ENCODE measurements at places on chromosomes 1 and 21. TPM values are rescaled to one million over a fixed set of nuclear protein-coding genes. Genes with fewer than 3 reads are reported as not detected.

- DNase-seq, result no peak
Observed at GRCh38 chr1:73066866-73067265, 784.5 kb upstream of the NEGR1 start.

DNA sequence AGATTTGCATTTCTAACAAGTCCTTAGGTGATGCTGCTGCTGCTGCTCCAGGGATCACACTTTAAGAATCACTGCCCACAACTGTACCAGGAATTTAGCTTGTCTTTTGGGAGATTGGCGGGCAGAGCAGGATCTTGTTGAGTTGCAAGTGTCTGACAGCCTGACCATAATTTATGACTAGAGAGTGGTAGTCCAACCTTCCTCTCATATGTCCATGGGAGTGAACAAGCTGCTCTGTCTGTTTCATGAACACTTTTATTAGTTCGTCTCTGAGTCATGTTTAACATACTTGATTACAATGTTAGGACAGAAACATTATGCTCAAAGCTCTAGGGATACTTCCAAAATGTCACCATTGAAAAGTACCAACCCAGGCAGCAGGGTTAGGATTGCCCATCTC lies 169.6 kb downstream of the TGFB2 start:
- DNase-seq, result no peak

- no peak for DNase-seq
Observed at GRCh38 chr1:203163891-203164635, 11.6 kb downstream of the MYBPH start.

GRCh38 chr1:204116539-204116938 lies 35.3 kb downstream of the ETNK2 start:
- DNase-seq, result no peak

- DNase-seq, result peak; percentile 75
Observed at GRCh38 chr1:32413507-32414185, 19.4 kb upstream of the BSDC1 start.

DNA sequence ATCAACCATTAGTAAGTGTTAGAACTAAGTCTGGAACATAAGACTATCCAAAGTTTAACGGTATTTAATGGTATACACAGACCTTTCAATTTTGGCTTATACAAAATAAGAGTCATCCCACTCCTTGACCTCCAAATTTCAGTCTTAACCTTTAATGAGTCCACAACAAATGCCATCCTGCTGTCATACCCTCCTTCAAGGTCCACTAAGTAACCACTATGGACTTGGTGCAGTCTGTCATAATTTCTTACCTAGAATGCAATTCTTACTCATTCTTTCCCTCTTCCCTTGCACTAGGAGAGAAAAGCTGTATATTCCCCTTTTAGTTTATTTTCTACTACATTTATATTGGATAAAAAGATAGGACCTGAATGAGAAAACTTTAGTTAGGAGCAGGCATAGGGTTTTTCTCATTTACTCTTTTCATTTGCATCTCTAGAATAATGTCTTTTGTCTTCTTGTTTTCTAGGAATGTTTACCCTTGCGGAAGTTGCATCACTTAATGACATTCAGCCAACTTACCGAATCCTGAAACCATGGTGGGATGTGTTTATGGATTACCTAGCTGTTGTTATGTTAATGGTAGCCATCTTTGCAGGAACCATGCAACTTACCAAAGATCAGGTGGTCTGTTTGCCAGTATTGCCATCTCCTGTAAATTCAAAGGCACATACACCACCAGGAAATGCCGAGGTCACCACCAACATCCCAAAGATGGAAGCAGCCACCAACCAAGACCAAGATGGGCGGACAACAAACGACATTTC lies 62.1 kb upstream of the ZNF326 start:
- DNase-seq, result no peak

DNA sequence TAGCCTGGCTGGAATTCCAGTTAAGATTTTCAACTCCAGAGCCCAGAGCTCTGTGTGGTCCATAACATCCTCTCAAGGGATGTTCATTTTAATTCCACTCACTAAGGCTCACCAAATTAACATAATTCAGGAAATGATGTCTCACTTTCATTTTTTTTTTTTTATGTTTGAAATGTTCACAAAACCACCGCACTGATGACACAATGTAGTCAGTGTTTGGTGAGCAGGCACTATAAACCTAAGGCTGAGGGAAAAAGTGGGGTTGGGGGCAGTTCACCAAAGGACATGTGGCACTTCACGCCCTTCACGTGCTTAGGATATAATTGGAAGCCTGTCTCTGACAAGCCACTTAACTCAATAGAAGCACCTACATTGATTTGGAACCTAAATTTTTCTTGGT lies 177.3 kb upstream of the CAMK1G start:
- peak; percentile 45 for DNase-seq

DNA sequence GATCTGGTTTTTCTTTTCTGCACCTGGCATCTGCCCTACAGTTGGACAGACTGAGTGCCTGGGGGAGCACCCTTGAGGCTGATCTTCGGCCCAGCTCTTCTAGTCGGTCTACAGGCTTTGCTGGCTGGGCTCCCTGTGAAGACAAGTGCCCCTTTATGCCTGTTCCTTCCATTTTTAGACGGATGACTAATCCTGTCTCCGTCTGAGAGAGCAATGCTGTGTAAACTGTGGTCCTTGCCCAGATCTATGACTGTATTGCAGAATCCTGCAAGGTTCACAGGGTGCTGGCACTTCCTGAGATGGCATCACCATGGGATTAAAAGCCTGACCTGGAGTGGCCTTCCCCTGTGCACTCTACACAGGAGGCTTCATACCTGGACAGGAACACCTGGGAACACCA lies 47.6 kb upstream of the SAMD13 start:
- peak; percentile 95 for DNase-seq

GRCh38 chr1:47893412-47893811 lies 103.8 kb downstream of the TRABD2B start:
- no peak for DNase-seq

DNA sequence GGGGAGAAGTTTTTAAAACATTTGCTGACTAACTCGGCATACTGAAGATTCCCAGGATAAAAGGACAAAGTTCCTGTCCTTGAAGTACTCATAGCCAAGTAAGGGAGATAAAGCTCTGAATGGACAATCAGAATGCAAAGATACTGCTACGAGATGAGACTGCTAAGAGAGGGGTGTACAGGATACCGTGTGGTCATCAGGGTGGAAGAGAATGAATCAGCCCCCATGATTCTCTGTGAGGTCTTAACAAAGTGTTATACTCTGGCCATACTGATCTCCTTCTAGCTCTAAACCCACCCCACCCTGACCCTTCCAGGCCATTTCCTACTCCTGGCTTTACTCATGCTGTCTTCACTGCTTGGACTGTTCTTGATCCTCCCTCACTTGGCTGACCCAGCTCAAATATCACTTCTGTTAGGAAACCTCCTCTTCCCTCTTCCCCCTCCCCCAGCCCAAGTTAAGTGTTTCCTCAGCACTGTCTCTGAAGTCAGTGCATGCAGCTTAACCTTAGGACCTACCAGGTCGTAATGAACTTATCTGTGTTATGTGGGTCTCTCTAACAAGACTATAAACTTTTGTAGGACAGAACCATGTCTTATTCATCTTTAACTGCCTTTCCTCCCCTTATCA lies 15.8 kb upstream of the MAGOH start:
- peak; percentile 32 for DNase-seq

- DNase-seq, result no peak
Observed at GRCh38 chr1:87506147-87506546, 177.5 kb downstream of the LMO4 start.

DNA sequence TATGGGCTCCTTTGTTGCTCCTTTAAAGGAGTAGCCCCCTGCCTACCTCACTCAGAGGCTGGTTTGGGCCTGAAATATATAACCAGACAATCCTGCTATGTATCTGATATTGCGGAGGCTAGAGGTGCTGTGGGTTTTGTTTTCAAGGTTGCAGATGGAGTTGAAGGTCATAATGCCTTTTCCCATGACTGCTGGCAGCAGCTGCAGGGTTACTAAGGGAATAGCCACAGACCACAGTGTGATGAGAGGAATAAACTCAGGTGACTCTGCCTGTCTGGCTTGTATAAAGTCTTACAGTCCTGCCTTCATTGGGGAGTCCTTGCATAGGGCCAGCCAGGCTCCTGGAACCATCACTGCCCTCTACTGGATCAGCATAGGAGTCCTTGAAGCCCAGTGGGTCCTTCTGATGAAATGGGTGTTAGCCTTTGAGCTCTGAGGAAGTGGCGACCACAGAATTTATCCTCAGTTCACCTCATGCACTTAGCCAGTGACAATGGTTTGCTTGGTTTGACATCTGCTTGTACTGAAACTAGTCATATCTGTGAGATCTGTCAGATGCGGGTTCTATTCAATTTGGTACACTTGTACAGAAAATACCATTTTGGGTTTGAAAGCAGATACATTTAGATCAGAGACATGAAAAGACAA lies 174.4 kb upstream of the HMCN1 start:
- DNase-seq, result peak; percentile 72

DNA sequence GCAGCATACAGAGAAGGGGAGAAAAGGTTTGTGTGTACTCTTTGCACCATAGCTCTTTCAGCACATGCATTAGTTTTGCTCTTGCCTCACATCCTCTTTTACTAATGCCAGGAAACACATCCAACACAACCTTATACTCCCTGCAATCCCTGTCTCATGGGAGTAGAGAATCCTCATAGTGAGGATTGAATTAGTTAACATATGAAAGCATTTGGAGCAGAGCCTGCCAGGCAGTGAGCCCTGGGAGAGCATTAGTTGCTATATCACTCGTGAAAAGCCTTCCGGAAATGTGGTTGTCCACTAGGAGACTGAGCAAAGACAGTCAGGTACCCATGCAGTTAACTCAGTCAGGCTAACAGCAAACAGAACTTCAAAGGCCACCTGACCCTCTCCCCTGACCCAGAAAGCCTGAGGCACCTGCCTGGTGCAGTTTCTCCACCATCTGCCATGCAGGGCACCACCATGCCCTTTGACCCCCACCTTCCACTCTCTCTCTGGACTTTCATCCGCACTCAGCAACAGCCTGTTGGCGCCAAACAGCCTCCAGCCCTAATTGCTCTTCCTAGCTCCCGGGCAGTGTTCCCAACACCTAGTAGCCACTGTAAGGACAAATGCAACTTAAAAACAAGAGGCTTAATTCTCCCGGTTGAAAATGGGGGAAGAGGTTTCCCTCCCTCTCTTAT lies 14.9 kb upstream of the AGT start:
- no peak for DNase-seq

- DNase-seq, result peak; percentile 93
Observed at GRCh38 chr1:12618965-12619791, 1.2 kb upstream of the DHRS3 start.

DNA sequence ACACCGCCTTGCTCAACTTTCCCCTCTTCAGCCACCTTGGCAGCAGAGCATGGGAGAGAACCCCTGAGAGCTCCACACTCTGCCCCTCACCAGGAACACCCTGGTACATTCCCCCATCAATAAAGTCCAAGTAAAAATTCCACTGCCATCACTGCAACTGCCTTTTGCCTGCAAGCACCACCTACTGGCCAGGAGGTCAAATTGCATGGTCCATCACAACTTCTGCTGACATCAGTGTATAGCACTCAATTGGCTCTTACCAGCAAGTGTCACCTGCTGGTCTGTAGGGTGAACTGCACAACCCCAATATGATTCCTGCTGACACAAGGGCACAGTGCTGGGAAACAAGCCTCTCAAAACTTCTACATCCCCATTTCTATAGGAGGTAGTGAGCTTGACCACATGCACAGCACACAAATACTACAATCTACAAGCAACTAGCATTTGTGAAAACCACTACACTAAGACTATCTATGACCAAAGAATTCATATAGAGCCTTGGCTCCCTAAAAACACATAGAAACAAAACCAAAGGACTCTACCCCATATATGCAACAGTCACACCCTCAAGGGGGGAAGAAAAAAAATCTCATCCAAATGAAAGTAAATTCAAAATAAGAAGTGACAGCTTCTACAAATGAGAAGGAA lies 69.2 kb downstream of the FASLG start:
- peak; percentile 51 for DNase-seq

DNA sequence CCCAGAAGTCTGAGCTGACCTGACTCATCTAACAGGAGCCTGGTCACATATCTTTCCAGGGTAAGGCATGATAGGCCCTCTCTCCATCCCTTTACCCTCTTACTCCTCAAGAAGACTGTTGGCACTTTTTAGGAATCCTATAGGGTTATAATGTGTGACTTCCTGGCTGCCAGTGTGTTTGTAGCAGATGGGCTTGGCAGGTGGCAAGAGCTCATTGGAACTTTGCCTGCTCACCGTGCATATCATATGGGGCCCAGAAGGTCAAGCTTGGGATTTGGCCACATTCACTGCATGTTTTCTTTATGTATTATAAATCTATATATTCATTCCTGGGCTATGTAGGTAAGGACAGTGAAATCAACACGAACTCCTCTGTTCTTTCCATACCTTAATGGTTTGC lies 5.2 kb downstream of the KAZN start:
- DNase-seq, result no peak

- DNase-seq, result no peak
Observed at GRCh38 chr1:87220993-87221392, 107.7 kb upstream of the LMO4 start.

GRCh38 chr21:39095681-39096080 lies 87.6 kb downstream of the PSMG1 start:
- no peak for DNase-seq

DNA sequence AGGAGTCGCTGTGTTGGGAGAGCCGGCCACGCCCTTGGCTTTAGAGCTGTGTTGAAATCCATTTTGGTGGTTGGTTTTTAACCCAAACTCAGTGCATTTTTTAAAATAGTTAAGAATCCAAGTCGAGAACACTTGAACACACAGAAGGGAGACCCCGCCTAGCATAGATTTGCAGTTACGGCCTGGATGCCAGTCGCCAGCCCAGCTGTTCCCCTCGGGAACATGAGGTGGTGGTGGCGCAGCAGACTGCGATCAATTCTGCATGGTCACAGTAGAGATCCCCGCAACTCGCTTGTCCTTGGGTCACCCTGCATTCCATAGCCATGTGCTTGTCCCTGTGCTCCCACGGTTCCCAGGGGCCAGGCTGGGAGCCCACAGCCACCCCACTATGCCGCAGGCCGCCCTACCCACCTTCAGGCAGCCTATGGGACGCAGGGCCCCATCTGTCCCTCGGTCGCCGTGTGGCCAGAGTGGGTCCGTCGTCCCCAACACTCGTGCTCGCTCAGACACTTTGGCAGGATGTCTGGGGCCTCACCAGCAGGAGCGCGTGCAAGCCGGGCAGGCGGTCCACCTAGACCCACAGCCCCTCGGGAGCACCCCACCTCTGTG lies 4.7 kb downstream of the C1orf35 start:
- DNase-seq, result no peak

DNA sequence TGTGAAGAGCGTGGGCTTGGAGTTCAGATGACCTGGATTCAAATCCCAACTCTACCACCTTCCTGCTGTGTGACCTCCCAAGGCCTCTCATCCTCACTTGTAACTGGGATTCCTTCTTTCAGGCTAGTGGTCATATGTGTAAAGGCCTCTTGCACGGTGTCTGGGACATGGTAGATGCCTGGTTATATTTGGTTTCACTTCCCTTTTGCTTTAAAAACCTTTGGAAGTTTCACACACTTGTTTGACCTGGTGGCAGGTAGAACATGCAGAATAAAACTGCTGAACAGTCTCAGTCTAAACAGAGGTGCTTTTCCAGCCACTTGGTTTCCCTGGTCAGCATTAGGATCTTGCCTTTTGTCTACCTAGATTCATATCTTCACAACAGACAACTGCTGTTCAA lies 37.0 kb upstream of the RCAN3 start:
- no peak for DNase-seq

- no peak for DNase-seq
Observed at GRCh38 chr1:235100194-235100772, 28.4 kb downstream of the TOMM20 start.

Gene PIK3CD
- polyA plus RNA-seq, result 3.3 TPM

Gene TNFRSF18
- 0.18 TPM for polyA plus RNA-seq

Gene CYP4A11
- polyA plus RNA-seq, result not detected

Gene ALG6
- polyA plus RNA-seq, result 14.3 TPM

Gene CR2
- not detected for polyA plus RNA-seq
